ENCODE measurements at places on chromosomes 5 and 9. TPM values are rescaled to one million over a fixed set of nuclear protein-coding genes. Genes with fewer than 3 reads are reported as not detected.

F2RL1 gene
- total RNA-seq: 2.8 TPM

TERT gene
- total RNA-seq: 2.9 TPM

POLR3G gene
- 20.4 TPM for total RNA-seq

SGCD gene
- 0.08 TPM for total RNA-seq

C9orf50 gene
- total RNA-seq: not detected

IFNA14 gene
- not detected for total RNA-seq

CCIN gene
- not detected for total RNA-seq

PALM2AKAP2 gene
- not detected for total RNA-seq

SPINK13 gene
- not detected for total RNA-seq

PHF2 gene
- 19.7 TPM for total RNA-seq

Measured in activated CD8-positive, alpha-beta memory T cell treated with anti-CD3 and anti-CD28 coated beads for 36 hours (primary cell).